Caudate nucleus (tissue), 63 donors: ENCODE measurements at places on chromosomes 4 and X.
A peak's percentile ranks its signal among the peaks of the same experiment; 100 is the strongest.

DNA sequence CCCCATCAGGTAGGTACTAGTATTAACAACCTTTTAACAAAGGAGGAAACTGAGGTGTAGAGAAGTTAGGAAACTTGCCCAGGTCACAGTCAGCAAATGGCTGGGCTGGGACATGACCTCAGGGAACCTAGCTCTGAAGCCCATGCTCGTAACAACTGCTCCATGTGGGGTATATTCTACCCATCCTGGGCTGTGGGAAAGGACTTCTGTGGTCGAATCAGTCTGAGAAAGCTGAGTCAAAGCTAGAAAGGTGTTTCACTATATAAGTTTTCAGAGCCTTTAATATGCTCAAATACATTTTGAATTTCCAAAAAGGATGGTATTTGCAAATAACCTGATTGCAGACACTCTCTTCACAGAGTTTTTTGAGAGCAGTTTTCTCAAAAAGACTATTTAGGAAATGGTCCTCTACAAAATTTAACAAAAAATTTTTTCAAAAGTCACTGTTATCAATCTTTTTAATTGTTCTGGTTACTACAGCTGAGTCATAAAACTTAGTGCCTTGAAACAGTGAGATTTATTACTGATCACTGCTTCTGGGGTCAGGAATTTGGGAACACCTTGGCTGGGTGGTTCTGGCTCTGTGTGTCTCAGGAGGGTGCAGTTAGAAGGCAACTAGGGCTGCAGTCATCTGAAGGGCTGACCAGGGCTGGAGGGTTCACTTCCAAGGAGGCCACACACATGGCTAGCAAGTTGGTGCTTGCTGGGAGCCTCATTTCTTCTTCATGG is 53.6 kb downstream of the NSG1 start:
- no peak for DNase-seq

GRCh38 chr4:80809039-80809729 is 221.3 kb upstream of the BMP3 start:
- no peak for DNase-seq

- no peak for DNase-seq
Observed at GRCh38 chrX:38754818-38755718, 46.2 kb upstream of the MID1IP1 start.

GRCh38 chr4:185576962-185577950 is 41.9 kb upstream of the PDLIM3 start:
- no peak for DNase-seq

GRCh38 chr4:5962416-5962815 is 55.8 kb downstream of the C4orf50 start:
- DNase-seq: no peak

- DNase-seq: no peak
Observed at GRCh38 chrX:37904833-37905232, 57.5 kb upstream of the DYNLT3 start.

GRCh38 chrX:17459008-17459611 is 84.1 kb downstream of the NHS start:
- no peak for DNase-seq

DNA sequence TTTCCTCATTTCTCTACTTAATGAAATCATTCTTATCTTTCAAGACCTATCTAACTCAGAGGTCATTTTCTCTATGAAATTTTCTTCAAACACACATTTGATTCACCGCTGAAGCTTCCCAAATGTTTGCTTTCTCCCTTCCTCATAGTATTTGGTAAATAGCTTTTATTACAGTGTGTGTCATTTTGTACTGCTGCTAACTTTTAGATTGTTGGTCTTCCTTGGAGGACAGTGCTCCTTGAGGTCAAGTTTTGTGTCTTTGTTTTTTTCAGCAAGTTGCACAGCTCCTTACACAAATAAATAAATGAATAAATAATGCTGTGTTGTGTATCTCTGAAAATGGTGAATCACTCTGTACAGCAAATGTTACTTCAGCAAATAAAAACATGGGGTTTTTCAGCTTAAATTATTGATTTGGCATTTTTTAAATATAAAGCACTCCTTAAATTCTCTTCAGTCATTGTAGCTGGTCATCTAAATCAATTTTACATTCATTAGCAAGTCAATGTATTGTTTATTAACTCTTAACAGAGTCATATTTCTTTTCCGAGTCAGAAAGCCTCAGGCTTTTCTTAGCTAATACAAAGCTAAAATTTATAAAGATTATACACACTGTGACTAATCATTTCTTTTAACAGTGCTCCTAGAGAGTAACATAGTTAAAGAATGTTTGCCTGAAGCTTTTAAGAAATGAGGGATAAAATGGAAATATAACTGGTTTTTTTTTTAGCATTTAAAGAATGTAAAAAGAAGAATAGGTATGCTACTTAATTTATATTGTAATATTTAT is 30.1 kb upstream of the MAD2L1 start:
- DNase-seq: no peak

DNA sequence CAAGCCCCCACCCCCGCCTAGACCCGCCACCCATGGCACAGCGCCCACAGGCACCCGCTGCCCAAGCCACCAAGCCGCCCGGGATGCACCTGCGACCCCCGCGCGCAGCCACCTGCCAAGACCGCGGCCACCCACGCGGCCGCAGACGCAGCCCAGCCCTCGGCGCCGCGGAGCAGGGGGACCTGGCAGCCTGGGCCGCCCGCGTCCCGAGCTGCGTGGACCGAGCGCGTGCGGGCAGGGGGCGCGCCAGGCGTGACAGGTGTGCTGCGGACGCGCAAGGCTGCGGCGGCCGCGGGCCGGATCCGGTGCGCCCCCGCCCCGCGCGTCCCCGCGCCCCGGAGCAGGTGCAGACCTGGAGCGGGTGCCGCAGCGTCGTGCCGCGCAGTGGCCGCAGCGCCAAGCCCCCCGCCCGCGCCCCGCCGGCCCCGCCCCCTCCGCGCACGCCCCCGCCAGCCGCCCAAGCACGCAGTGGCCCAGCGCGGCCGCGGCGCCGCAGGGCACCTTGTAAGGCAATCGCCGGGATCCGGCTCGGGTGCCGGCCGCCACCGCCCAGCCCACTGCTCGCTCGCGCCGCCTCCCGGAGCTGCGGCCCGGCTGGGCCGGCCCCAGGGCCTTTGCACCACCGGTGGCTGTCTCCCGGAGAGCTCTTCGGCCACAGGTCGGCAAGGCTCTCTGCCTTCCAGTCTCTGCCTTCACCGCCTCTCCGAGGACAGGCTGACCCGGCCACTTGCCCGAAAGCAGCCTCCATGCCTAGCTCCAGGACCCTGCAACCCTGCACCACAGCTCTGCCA is at the start of gene PNCK:
PNCK (minus strand) TSS at position 386 of the 791 bp plus-strand sequence. CDS start 737 bp downstream, outside the sequence.
- DNase-seq: no peak

- no peak for DNase-seq
Observed at GRCh38 chrX:71056867-71057266, 11.3 kb downstream of the SNX12 start.

GRCh38 chrX:11764602-11765067 is 6.6 kb downstream of the MSL3 start:
- no peak for DNase-seq

DNA sequence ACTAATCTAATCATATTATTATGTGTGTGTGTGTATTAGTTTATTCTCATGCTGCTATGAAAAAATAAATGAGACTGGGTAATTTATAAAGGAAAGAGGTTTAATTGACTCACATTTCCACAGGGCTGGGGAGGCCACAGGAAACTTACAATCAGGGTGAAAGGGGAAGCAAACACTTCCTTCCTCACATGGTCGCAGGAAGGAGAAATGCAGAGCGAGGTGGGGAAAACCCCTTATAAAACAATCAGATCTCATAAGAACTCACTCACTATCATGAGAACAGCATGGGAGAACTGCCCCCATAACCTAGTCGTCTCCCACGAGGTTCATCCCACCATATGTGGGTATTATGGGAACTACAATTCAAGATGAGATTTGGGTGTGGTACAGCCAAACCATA is 190.9 kb upstream of the TAPT1 start:
- no peak for DNase-seq

DNA sequence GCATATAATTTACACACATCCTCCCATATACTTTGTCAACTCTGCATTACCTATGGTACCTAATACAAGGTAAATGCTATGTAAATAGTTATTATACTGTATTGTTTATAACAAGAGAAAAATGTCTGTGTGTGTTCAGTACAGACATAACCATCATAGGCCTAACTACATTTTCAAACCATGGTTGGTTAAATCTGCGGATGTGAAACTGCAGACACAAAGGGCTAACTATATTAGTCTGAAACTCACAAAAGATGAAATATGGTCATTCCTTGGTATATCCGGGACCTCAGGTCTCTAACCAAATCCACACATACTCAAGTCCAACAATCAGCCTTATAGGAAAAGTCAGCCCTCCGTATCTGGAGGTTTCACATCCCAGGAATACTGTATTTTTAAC is 13.5 kb downstream of the MAPK10 start:
- no peak for DNase-seq

GRCh38 chr4:117596917-117597480 is 437.3 kb upstream of the NDST3 start:
- DNase-seq: no peak

- peak; percentile 60 for DNase-seq
Observed at GRCh38 chr4:15149839-15150592, 147.7 kb downstream of the CPEB2 start.

DNA sequence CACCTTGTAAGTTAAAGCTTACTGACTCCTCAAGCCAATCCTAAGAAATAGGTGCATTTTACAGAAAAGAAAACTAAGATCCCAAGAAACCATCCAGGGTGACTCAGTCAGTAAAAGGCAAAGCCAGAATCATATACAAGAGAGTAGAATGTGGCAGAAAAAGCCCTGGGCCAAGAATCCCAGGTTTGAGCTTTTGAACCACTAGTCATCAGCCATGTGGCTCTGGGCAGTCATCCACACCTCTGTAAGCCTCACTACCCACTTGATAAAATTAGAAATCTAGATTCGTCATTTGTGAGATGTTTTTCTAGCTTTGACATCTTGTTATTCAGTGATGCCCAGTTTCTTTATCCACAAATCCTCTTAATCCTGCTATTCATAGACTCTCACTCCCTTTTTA is 122.2 kb upstream of the PDE5A start:
- no peak for DNase-seq

DNA sequence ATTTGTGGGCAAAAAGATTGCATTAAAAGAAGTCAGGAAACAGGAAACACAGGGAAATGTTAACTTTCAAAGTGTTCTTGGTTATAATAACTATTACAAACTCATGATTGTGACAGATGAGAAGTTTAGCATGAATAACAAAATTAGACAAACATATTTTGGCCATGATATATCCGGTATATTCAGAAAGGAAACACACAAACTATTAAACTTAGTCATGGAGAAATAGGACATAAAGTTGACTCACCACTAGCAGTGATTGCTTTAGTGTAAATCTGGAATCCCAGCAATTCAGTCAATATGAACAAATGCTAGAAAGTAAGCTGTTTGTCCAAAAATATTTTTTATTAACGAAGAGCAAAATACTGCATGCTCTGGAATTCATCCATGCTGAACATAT is 1299.9 kb downstream of the C4orf33 start:
- no peak for DNase-seq

GRCh38 chr4:98691588-98691987 is 33.2 kb upstream of the TSPAN5 start:
- no peak for DNase-seq

DNA sequence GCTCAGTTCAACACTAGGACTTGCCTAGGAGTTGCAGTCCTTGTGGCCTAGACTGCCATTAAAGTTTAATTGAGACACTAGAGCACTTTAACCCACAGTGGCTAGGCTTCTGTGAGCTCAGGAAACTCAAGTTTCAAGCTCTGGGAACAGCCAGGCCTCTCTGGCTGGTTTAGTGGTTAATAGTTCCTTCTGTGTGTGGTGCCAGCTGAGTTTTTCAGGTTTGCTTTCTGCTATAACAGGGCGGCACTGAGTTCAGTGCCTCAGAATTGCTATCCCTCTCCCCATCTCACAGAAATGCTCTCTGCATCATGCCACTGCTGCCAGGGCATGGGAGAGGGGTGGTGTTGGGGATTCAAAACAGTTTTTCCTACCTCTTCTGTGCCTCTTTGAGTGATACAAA is 15.9 kb downstream of the MMAA start:
- no peak for DNase-seq

DNA sequence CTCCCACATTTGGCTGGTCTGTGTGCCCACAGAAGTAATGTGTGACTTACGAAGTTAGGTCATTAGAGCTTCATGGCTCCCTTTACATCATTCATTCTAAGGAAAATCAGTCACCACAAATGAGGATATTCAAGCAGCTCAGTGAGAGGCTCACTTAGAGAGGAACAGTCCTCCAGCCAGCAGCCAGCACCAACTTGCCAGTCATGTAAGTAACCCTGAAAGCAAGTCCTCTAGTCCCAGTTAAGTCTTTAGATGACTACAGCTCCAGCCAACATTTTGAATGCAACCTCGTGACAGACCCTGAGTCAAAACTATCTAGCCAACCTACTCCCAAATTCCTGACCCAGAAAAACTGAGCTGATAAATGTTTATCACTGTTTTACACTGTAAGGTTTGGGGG is 71.3 kb downstream of the LRBA start:
- no peak for DNase-seq

- no peak for DNase-seq
Observed at GRCh38 chrX:17744896-17745523, 7.7 kb downstream of the SCML1 start.

- peak; percentile 74 for DNase-seq
Observed at GRCh38 chr4:8403173-8403753, 37.3 kb downstream of the ACOX3 start.

GRCh38 chr4:86561256-86561655 is 32.9 kb upstream of the PTPN13 start:
- no peak for DNase-seq

DNA sequence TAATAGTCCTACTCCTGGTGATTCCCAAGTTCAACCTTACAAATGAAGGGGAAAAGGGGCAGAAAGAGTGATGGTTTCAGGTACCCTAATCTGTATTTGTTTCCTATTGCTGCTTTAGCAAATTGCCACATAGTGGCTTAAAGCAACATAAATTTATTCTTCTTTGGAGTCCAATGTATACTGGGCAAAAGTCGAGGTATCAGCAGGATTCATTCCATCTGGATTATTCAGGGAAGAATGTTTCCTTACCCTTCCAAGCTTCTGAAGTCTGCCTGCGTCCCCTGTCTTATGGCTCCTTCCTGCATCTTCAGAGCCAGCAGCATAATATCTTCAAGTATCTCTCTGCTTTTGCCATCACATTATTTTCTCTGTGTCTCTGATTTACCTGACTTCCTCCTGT is 10.3 kb upstream of the BST1 start:
- no peak for DNase-seq

GRCh38 chrX:110331444-110332030 is 13.7 kb upstream of the AMMECR1 start:
- DNase-seq: no peak

- no peak for DNase-seq
Observed at GRCh38 chrX:136210806-136211205, 40.4 kb downstream of the MAP7D3 start.

GRCh38 chrX:24168807-24169206 is 19.3 kb downstream of the ZFX start:
- no peak for DNase-seq
